ENCODE measurements at places on chromosomes 12 and 14. TPM values are rescaled to one million over a fixed set of nuclear protein-coding genes. Genes with fewer than 3 reads are reported as not detected.

The PLCZ1 gene
- not detected for total RNA-seq

The PTCSC3 gene
- total RNA-seq = not detected

The SPTSSA gene
- total RNA-seq = 10.7 TPM

The TM9SF1 gene
- total RNA-seq = 29.3 TPM

The CEBPE gene
- 0.34 TPM for total RNA-seq

The RHOJ gene
- not detected for total RNA-seq

The WNT1 gene
- 0.27 TPM for total RNA-seq

The VDR gene
- 92.4 TPM for total RNA-seq

The LALBA gene
- not detected for total RNA-seq

The ACSM4 gene
- not detected for total RNA-seq

The IAPP gene
- not detected for total RNA-seq

The SLC39A5 gene
- 2.0 TPM for total RNA-seq

The KERA gene
- total RNA-seq = not detected

The KRT73 gene
- total RNA-seq = 4.9 TPM

The SELPLG gene
- 30.0 TPM for total RNA-seq

The GDF11 gene
- 12.0 TPM for total RNA-seq

The ABCB9 gene
- total RNA-seq = 9.5 TPM

The OAS2 gene
- total RNA-seq = 56.6 TPM

The GPHN gene
- total RNA-seq = 14.0 TPM

The INHBE gene
- total RNA-seq = 0.18 TPM

The ENDOU gene
- total RNA-seq = not detected

The CMKLR1 gene
- total RNA-seq = not detected

The ASB2 gene
- total RNA-seq = 50.0 TPM

The AEBP2 gene
- total RNA-seq = 69.3 TPM

The NRL gene
- total RNA-seq = 2.9 TPM

The NKX2-1 gene
- total RNA-seq = not detected

The BHLHE41 gene
- not detected for total RNA-seq

The RIN3 gene
- total RNA-seq = 27.9 TPM

The TRHDE gene
- not detected for total RNA-seq

The RPL10L gene
- total RNA-seq = not detected

The ZNF384 gene
- total RNA-seq = 77.1 TPM

The LPCAT3 gene
- 22.0 TPM for total RNA-seq

The NDRG2 gene
- total RNA-seq = 7.6 TPM

The TAS2R19 gene
- total RNA-seq = 3.2 TPM

The ANO4 gene
- not detected for total RNA-seq

The OR4K14 gene
- not detected for total RNA-seq

The RNASE11 gene
- not detected for total RNA-seq

The UNC79 gene
- 0.02 TPM for total RNA-seq

The PPM1H gene
- not detected for total RNA-seq

The B3GNT4 gene
- total RNA-seq = not detected

The BDKRB1 gene
- not detected for total RNA-seq

The MLXIP gene
- 36.0 TPM for total RNA-seq

The NTN4 gene
- not detected for total RNA-seq

The RNF212B gene
- total RNA-seq = not detected

The CTSG gene
- total RNA-seq = 0.27 TPM

The NEUROD4 gene
- not detected for total RNA-seq

The GLIPR1L1 gene
- not detected for total RNA-seq

The AKAP6 gene
- total RNA-seq = 2.5 TPM

The KCNJ8 gene
- not detected for total RNA-seq

The LRRIQ1 gene
- not detected for total RNA-seq

The PTGER2 gene
- total RNA-seq = 2.5 TPM

The GLS2 gene
- total RNA-seq = 4.4 TPM

The CCDC177 gene
- not detected for total RNA-seq

The DBX2 gene
- total RNA-seq = not detected
